ENCODE measurements at places on chromosomes 6 and 20. TPM values are rescaled to one million over a fixed set of nuclear protein-coding genes. Genes with fewer than 3 reads are reported as not detected.

Gene TEAD3
- polyA plus RNA-seq: 7.2 TPM

Gene LY6G5B
- polyA plus RNA-seq: 35.6 TPM

Gene CENPW
- 15.9 TPM for polyA plus RNA-seq

Gene MYBL2
- 14.8 TPM for polyA plus RNA-seq

Gene PRPH2
- 5.1 TPM for polyA plus RNA-seq

Gene NOP56
- polyA plus RNA-seq: 261 TPM

Gene RNF182
- polyA plus RNA-seq: 29.2 TPM

Gene OTOR
- 0.33 TPM for polyA plus RNA-seq

Gene MAPK13
- polyA plus RNA-seq: 5.9 TPM

Gene MARCKS
- 739 TPM for polyA plus RNA-seq

Gene COL21A1
- polyA plus RNA-seq: 9.0 TPM

Gene TFAP2D
- not detected for polyA plus RNA-seq

Gene TOX2
- 15.1 TPM for polyA plus RNA-seq
